T-cell (primary cell): ENCODE measurements at places on chromosomes 11 and 22. TPM values are rescaled to one million over a fixed set of nuclear protein-coding genes. Genes with fewer than 3 reads are reported as not detected.

DNA sequence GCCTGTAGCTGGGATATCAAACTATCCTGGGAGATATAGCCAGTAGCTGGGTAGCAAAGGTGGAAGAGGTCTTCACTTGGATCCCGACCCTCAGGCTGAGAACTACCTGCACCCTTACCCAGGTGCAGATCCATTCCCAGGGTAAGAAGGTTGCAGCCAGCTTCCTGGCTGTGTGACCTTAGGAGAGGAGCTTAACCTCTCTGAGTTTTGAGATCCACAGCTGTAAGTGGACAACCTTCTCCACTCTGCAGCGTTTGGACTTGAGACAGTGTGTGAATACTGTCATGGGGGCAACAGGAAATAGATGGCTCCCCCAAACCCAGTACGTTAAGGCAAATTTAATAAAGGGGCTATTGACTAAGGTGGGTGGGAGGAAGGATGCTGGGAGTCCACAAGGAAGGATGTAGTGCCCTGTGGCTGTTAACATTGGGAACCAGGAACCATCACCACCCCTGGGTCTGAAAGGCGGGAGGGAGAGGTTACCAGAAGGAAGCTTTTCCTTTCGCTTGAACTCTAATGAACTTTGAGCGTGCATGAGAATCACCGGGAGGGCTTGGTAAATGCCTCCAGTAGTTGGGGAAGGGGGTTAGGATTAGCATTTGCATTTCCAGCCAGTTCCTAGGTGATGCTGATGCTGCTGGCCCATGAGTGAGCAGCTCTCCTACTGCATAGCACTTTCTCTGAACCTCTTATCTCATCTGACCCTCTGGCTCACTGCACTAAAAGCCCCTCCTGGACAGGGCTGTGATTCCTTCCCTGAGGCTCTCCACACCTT is 24.4 kb downstream of the SGSM1 start:
- DNase-seq: no peak

- no peak for DNase-seq
These were observed 27.5 kb downstream of the MACROD1 start for GRCh38 chr11:64138398-64138797.

SLC17A6 gene
- total RNA-seq: not detected

DNA sequence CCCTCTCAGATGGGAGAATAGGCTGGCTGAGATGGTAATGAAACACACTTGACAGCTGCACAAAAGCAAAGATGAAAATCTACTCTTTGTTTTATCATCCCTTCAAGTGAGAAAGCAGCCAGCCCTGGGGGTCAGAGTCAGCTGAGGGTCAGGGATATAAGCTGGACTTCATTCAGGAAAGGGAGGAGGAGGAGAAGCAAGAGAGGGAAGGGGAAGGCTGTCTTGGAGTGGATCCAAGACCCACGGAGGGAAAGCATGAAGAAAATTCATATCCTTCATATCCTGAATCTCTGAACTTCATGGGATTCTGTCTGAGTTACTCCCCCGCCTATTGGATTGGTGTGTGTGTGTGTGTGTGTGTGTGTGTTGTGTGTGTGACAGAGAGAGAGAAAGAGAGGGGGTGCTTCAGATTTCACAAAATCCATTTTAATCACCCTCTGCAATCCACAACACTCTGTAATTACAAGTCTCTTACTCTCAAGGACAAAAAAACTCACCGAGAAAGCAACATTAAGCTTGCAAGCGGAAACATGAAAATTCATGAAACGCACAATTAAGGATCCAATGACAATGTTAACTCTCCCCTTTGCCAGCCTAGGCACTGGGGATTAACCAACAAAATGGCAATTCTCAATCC is 327.7 kb downstream of the TENM4 start:
- no peak for DNase-seq

DLG2 gene
- total RNA-seq: 4.1 TPM

THOC5 gene
- 36.9 TPM for total RNA-seq
